NCI-H1105 (cell line): ENCODE measurements at places on chromosomes 3 and 15.

DNA sequence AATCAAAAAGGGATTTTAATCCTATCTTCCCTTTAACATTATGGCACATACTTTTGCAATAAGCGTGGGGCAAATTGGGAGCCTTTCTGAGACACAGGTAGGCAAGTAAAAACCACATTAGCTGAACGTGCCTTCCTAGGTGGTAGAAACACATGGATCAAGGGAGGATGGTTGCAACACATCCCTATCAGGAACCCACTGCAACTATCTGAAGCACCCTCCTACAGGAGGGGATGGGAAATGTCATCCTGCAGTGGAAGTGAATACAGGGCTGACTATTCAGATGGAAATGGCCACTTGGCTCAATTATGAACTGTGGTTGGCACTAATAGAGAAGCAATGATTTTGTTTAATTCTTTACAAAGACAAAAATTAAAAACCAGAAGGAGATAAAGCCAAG lies 826.3 kb downstream of the FHIT start:
- no peak for DNase-seq

- no peak for DNase-seq
These were observed 167.9 kb downstream of the PDE8A start for GRCh38 chr15:85149465-85150129.

GRCh38 chr3:41137686-41138111 lies 61.6 kb upstream of the CTNNB1 start:
- DNase-seq = no peak

DNA sequence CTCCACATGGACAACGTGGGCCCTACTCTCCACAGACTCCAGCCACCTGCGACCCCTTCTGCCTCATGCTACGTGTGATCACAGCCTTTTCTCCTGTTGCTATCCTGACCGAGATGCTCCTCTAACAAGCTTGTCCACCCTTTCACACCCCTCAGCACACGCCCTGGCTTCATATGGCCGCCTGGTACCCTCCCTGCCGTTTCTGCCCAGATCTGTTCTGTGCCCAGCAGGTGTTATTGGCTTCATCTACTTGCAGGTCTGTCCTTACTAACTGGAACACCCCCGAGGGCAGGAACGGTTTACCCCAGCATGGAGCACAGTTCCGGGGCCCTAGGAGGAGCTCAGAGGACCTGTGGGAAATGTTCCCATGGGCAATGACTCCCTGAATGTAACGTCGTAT lies 9.9 kb downstream of the CHAC1 start:
- DNase-seq = no peak
